CD4-positive, alpha-beta T cell treated with Interleukin-1 beta for 1 hour (primary cell): ENCODE measurements at places on chromosomes 5 and 9.

DNA sequence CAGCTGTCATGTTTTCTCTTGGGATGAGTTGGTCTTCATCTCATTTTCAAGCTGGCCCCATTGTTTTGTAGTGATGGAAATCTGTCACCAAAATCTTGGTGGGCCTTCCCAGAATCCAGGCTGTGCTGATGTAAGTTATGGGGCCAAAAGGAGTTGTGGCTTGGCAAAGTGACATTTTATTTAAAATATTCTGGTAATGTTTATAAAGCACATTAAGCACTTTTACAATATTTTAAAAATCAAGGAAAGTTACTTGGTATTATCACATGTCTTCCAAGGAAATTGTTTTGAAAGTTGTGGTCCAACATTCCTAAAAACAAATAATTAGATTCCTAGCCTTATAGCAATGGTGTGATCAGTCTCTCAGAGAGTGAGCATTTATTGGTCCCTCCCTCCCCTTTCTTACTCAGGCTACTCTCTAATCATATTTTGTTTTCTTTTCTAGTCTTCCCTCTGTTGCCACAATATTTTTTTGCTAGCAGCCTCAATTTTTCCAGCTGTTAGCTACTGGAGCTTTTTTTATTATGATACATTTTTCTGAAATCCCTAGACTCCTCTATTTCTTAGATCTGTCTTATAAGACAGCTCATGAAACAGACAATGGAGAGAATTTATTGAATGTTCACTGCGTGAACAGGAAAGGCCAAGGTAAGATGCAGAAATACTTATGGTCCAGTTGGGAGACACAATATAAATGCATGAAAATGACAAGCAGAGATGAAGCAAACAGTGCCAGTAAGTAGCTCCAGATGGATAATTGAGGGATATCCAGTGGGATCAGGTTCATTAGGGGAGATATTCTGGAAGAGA lies 408.1 kb upstream of the ZNF608 start:
- no peak for DNase-seq

GRCh38 chr9:92807757-92808725 lies 43.4 kb upstream of the BICD2 start:
- peak; percentile 17 for DNase-seq

DNA sequence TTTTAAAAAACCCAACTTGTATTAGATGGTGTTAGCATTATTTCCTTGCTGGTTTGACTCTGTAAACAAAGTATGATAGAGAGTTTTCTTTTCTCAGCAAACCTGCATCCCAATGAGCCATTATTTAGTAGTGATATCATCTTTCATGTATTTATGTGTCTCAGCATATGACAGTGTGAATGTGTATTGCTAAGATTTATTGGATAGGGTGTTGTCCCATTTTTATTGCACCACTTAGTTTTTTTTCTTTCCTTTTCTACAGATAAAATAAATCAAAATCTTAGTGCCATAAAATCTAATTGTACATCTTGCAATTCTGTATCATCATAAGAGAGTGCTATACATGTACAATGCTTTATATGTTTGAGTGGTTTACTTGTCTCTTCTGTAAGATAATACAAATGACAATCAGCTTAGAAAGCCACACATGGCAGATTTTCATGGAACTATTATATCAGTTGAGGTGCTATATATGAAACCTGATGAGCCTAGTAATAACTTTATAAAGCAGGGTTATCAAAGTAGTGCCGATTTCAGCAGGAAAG lies 149.2 kb upstream of the CYLC2 start:
- no peak for DNase-seq

DNA sequence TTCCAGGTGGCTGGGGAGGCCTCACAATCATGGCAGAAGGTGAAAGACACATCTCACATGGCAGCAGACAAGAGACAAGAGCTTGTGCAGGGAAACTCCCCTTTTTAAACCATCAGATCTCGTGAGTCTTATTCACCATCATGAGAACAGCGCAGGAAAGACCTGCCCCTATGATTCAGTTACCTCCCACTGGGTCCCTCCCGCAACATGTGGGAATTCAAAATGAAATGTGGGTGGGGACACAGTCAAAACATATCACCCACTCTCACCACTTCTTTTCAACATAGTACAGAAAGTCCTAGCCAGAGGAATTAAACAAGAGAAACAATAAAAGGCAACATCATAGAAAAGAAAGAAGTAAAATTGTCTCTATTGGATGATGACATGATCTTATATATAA lies 223.4 kb upstream of the SLC24A2 start:
- DNase-seq: no peak

GRCh38 chr9:35756275-35757225 lies 2.5 kb upstream of the MSMP start:
- peak; percentile 73 for DNase-seq

GRCh38 chr5:55540024-55540423 lies 5.3 kb upstream of the PLPP1 start:
- no peak for DNase-seq

GRCh38 chr9:7238247-7238637 lies 480.5 kb downstream of the KDM4C start:
- DNase-seq: no peak

DNA sequence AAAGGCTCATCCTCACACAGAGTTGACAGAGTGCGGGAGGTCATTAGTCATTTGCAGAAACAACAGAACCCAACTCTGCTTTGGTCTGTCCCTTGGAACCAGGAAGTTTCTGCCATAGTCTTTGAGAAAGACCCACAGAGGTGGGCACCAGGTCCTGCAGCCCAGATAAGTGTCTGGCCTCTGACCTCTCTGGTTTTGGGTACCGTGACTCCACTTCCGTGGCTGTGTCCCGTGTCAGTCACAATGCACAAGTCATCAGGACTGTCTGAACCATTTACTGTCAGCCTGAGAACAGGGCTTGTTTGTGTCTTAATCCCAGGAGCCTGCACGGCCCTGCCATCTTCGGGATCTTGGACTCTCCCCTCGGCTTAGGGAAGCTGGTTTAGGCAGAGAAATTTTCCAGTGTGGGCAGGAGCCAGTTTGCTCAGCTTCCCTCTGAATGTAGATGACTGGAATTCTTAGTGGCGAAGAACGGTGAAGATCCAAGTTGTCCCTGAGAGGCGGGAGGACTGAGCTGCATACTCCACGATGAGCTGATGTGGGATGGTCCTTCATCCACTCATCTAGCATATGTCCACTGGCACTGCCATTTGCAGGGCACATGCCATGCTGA lies 11.9 kb downstream of the GSN start:
- DNase-seq: no peak

DNA sequence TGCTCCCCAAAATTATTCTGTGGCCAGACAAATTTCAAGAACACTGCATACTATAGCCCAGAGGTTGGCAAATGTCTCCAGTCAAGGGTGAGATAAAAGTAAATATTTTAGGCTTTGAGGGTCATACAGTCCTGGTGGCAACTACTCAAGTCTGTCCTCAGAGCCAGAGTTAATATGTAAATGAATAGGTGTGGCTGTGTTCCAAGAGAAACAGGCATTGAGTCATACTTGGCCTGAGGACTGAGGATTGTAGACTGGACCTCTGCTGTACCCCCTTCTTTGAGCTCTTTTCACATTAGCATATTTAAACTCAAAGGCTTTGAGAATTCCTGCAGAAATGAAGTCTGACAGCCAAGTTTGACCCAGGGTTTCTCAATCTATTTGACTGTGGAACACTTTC lies 129.2 kb upstream of the PTCH1 start:
- DNase-seq: no peak

DNA sequence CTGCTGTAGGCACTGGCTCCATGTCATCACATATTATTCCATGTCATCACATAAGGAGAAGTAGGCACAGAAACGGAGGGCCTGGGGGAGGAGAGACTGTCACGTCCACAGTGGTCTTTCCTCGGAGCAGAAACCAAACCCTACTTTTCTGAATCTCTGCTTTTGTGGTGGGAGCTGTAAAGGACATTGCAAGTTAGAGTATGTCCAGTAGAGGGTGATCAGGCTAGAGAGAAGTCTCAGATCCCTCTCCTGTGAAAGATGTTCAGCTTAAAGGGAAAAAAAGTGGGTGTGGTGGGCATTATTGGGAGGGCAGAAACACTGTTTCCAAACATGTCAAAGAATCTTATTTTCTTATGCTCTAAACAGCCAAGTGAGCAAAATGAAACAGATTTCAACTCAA lies 19.4 kb upstream of the FBP2 start:
- no peak for DNase-seq

DNA sequence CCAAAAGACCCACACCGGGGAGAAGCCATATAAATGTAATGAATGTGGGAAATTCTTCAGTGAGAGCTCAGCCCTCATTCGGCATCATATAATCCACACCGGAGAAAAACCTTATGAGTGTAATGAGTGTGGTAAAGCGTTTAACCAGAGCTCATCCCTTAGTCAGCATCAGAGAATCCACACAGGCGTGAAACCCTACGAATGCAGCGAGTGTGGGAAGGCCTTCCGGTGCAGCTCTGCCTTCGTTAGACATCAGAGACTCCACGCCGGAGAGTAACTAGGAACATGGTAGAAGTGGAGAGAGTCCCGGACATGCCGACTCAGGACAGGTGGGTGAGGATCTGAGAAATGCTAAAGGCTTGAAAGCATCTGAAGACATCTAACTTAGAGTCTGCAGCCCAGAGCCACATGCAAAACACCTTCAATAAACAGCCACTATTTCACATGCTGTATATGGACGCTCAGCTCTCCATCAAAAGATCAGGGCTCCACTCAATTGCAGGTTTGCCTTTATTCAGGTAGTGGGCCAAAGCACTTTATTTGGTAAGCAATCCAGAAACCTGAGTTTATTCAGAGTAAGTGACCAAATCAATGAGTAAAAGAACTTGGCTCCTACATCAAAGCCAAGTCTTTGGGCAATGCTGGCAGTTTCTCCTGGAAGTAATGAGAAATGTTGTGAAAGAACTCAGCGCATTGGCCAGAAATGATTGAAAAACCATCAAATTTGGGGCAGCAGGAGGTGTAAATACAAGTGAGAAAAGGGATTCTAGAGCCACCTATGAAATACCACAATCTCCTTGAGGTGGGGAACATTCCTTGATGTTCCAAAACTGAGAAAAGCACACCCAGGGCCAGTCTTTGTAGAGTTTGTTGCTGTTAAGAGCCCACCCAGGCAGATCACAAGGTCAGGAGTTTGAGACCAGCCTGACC lies 6.0 kb downstream of the RPL12 start:
- no peak for DNase-seq

DNA sequence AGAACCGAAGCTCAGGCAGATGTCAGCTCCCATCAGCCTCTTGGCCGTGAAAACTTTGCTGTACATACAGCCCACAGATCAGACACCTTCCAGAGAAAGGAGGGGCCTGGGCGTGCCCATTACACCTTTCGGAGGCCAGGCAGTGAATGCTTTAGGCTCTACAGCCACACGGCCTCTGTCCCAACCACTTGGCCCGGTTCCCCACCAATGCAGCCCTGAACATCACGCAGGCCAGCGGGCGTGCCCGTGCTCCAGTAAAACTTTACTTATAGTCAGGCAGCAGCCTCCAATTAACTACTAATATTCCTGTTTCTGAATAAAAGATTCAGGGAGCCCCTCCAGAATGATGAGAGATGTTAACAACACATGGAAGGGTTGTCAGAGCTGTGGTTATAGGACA lies 23.9 kb downstream of the LPCAT1 start:
- no peak for DNase-seq

GRCh38 chr5:27172693-27173092 lies 134.3 kb upstream of the CDH9 start:
- no peak for DNase-seq

GRCh38 chr9:8809741-8810140 lies 1010.2 kb upstream of the DMAC1 start:
- no peak for DNase-seq

DNA sequence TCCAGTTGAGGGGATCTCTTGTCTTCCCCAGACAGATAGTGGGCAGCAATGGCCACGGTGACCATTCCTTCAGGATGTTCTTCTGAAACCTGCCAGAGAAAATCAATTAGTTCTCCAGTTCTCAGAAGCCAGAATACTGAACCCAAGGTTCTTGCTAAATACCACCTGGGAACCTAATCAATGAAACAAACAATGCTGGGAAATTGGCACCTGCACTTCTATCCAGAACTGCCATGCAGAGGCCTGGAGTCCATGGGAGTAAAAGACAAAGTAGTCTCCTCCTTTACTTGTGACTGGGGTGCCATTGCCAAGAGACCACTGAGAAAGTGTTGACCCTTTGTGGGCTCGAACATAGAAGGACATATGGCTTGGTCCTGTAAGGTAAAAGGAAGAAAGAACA lies 45.7 kb downstream of the ERMP1 start:
- no peak for DNase-seq

- no peak for DNase-seq
These were observed 1.1 kb downstream of the BAG1 start for GRCh38 chr9:33263131-33264002.

- DNase-seq: no peak
These were observed 104.4 kb downstream of the EGFLAM start for GRCh38 chr5:38362713-38363112.

DNA sequence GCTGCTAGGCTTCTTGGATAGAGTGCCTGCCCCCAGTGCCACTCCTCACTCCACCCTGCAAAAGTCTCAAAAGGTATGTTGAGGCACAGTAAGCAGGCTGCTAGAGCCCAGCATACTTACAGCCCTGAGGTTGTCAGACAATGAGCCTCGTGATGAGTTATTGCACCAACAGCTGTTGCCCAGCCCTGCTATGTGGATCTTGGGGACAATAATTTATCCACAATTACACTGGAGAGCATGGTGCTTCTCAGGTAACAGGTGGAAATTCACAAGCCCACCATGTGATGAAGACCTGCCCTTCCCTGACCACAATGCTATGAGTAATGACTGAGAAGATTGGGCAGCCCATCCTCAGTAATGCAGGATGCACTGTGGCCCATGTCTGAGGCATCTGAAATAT lies 36.5 kb downstream of the KCNIP1 start:
- DNase-seq: no peak

- no peak for DNase-seq
These were observed 388.6 kb upstream of the CDH6 start for GRCh38 chr5:30804739-30805505.

DNA sequence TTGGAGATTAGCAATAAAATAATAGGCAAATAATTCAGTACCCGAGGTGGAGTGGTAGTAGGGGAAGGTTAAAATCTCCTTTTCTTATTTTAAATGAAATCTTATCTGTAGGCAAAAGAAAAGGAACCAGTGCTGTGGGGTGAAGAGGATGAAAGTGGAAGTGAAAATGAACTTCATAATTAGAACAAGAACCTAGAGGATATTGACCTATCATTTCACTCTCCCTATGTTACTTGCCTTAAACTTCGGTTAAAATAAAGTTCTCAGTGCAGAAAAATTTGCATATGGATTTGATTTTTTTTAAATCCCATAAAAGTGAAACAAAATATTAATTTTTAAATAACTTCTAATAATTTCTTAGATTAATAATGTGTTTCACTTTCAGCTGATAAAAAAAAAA lies 1094.9 kb upstream of the C9orf72 start:
- DNase-seq: no peak

- no peak for DNase-seq
These were observed 72.0 kb upstream of the RFX3 start for GRCh38 chr9:3597792-3598191.

- no peak for DNase-seq
These were observed 268.5 kb downstream of the BNC2 start for GRCh38 chr9:16601991-16602390.

DNA sequence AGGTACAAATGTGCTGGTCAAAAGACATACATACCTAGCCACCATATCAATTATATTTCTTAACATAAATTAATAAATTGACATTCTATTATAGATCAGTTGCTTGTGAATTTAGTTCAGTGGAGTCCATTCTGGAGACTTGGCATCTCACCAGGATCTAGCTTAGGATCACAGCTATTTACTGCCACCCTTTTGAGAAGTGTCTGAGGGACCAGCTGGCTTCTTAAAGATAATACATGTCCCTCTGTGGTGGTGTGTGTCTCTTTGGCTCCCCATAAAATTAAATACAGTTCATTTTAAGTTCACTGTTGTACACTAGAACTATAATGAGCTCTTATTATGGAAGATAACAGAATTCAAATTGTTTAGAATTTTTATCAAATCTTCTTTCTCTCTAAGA lies 290.7 kb downstream of the PRELID2 start:
- no peak for DNase-seq
